Transverse colon (tissue), 4 donors: ENCODE measurements at places on chromosomes 1 and 21. TPM values are rescaled to one million over a fixed set of nuclear protein-coding genes. Genes with fewer than 3 reads are reported as not detected.

DNA sequence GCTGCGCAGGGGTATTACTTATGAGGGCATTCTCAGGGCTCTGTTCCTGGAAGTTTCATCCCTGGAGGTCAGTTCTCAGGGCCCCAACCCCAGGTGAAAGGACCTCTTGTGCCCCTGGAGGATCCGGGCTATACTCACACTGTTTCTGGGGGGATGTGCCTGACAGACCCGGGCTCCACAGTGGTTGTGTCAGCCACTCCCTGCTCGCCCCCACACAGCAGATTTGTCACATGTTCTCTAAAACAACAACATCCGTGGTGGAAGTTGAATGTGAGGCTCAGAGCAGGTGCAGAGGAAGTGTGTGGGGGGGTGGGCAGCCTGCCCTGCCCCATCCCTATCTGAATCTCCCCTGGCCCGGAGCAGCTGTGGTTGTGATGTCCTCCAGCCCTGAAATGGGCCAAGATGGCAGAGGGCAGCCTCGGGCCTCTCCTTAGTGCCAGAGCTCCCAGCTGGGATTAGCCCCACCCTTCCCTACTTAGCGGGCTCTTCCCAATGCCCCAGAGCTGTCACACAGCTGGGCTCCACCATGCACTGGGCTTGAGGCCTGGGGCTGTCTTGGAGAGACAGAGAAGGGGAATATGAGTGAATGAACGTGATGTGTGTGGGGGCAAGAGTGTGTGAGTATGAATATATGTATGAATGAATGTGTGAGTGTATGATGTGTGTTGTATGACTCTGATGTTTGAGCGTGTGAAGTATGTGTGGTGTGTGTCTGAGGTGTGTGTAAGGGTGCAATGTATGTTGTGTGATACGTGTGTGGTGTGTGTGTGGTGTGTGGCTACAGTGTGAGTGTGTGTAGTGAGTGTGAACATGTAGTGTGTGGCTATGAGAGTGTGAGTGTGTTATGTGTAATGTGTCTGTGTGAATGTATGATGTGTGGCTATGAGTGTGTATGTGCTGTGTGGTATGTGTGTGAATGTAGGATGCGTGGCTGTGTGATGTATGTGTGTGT is 1.5 kb upstream of the FCMR start:
- DNase-seq = peak; percentile 67

Gene FMN2
- 7.5 TPM for total RNA-seq

Gene NLRP3
- total RNA-seq = 0.82 TPM

Gene HPDL
- 4.5 TPM for total RNA-seq

Gene HSPA13
- total RNA-seq = 10.0 TPM

Gene HES5
- total RNA-seq = 0.64 TPM

GRCh38 chr1:231913493-231913892 is 286.9 kb downstream of the DISC1 start:
- no peak for DNase-seq

GRCh38 chr1:187931776-187932175 is 1103.0 kb downstream of the PLA2G4A start:
- DNase-seq = no peak

DNA sequence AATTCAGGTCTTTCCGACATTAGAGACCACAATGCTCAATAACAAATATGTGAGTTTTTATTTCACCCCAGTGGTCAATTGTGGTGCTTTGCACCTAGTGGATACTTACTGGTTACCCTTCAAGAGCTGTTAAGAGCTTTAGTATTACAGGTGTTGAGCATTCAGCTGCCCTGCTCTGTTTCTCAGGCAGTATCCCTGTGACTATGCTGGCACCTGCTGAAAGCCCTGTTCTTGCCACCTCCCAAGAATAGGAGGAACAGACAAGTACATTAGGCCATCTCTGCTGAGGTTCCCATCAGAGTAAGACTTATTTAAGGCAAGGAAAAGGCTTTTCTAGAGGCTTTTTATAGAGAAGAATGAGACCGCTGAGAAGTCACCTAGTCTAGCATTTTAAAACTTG is 60.8 kb downstream of the NOS1AP start:
- DNase-seq = no peak

DNA sequence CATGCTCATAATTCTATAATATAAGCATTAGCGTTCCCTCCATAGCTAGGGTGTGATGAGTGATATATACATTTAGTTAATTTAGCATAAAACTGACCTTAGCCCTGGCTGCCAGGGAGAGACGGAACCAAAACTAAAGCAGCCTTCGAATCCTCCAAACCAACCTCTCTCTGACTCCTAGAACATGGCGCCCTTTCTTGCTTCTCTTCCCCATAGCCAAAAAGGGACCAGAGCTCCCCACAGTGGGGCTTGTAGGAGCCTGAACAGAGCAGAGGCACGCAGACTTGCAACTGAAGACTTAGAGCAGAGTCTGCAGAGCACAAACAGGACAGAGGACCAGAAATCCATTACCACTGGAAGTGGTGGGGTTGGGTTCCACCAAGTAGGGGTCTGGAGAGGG is 17.7 kb downstream of the IRF2BP2 start:
- no peak for DNase-seq

GRCh38 chr21:44694776-44695175 is 2.2 kb upstream of the KRTAP10-12 start:
- no peak for DNase-seq

- peak; percentile 59 for DNase-seq
Measured at GRCh38 chr1:47651311-47652089, 213.7 kb downstream of the FOXD2 start.

GRCh38 chr1:97143236-97143882 is 421.8 kb downstream of the PTBP2 start:
- DNase-seq = no peak

Gene CLCC1
- 18.3 TPM for total RNA-seq

- DNase-seq = no peak
Measured at GRCh38 chr1:67759066-67759465, 74.1 kb downstream of the GADD45A start.

DNA sequence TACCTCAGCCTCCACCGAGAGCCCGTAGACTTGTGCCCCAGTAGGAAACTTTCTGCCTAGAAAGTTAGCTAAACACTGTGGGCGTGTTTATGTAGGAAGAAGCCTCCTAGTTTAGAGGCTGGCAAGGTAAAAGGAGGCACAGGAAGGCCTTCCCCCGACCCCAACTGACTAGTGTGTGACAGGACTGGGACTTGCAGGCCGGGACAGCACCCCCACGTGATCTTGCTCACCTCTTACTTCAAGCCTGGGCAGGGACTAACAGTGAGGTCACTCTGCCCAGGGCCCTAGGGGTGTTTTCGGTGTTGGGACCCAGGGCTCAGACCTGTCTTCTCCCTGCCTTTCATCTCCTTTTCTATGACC is 392 bp upstream of the TAGLN2 start:
- DNase-seq = no peak

Gene PRCC
- 39.5 TPM for total RNA-seq

GRCh38 chr1:91201176-91201575 is 179.3 kb upstream of the ZNF644 start:
- no peak for DNase-seq

Gene ESPN
- 368 TPM for total RNA-seq

GRCh38 chr1:56285554-56286402 is 293.6 kb downstream of the PLPP3 start:
- no peak for DNase-seq
